ENCODE measurements at places on chromosomes 7 and 10.

DNA sequence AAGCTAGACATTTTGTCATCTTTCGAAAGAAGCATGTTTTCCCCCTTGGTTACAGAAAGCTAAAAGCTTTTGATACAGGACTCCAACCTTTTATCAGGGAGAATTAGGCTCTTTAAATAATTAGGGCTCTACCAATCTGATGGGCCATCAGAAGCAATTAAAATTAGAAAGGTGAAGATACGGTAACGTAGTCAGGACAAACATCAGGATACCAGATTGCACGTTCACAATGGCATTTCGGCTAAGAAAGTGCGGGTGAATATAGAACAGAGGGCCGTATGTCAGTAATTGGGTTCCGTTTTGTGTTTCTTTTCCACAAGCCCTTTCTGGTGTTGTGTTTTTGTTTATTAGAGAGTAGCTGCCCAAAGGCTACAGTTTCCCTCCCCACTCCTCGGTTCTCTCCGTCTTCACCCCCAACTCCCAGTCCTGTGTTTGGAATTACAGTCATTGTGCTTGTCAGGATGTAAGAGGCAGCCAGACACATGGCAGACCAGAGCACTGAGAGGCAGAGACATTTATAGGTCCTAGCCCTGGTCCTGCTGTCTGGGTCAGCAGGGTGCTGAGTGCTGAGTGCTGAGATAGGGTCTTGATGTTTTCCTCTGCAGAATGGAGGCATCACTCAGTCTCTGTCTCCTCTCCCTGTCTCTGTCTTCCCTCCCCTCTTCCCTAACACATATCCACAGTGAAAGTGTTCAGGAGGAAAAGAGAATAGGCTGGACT lies 5.5 kb downstream of the PFKP start:
- DNase-seq = no peak

DNA sequence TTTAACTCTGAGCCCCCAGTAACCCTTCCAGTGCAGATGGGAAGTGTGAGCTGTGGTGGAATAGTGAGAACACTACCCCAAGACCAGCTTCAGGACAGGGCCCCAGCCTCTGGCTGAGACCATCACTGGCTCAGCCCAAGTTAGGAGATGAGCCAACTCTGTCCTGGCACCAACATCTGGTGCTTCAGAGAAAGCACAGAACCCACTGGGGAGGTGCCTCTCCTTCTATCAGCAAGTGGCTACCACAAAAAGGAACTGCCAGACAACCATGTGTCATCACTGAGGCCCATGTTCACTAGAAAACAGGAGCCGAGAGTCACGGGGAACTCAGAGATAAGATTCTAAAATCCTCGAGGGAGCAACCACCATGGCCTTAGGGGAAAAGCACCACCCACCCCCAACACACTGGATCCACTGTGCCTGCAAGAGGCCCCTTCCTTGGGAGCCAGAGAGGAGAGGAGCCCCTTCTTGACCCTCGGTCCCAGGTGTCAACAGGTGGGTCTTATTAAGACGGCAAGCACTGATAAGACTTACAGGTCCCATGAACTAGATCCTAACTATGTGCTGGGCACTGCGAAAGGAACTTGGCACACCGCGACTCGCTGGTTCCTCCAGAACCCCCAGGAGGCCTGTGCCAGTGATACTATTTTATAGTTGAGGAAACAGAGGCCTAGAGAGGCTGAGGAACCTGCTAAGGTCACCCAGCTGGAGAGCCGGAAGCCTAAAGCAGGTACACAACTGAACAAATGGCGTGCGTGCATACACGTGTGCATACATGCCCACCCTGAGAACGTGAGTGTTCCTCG lies 102.7 kb downstream of the FAM53B start:
- no peak for DNase-seq

GRCh38 chr7:78704504-78704903 lies 749.0 kb downstream of the MAGI2 start:
- no peak for DNase-seq

DNA sequence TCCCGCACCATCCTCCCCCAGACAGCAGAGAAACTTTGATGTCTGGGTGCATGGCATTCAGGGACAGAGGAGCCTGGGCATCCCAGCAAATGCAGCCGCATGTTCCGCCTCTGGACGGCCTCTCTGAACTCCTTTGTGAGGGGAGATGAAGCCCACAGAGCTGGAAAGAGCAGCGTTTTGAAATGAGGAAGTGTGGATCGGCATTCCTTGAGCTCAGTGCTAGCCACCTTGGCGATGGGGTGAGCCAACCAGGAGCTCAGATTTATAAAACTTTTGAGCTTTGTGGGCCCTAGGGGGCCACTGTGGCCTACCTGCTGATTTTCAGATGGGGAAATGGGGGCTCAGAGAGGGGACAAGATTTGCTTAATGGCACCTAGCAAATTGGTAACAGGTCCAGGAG lies 126.4 kb upstream of the TCF7L2 start:
- DNase-seq = no peak

- DNase-seq = no peak
Measured at GRCh38 chr10:35340975-35341374, 4.7 kb downstream of the CCNY start.

DNA sequence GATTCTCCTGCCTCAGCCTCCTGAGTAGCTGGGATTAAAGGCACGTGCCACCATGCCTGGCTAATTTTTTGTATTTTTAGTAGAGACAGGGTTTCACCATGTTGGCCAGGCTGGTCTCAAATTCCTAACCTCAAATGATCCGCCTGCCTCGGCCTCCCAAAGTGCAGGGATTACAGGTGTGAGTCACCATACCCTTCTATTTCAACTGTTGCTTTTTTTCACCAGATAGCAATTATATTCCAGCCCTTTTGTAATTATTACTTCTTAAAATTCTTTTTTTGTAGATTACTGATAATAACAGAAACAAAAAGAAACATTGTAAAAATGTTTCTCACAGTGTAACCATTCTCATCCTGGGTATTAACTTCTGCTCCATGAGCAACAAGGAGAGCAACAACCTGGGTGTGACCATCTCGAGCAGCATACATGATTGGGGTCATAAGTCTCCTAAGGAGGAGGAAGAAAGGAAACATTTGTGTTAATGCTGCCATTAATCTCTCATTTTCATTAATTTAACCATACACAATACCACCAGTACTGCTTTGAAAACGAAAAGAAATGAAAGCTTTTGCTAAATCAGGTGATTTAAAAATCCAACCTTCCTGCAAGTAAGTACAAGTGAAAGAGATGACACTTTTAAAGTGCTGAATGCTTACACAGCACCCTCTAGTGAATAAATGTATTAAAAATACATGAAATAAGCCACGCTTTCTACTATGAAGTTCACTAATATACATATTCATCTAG lies 41.8 kb downstream of the ASZ1 start:
- peak; percentile 41 for DNase-seq

DNA sequence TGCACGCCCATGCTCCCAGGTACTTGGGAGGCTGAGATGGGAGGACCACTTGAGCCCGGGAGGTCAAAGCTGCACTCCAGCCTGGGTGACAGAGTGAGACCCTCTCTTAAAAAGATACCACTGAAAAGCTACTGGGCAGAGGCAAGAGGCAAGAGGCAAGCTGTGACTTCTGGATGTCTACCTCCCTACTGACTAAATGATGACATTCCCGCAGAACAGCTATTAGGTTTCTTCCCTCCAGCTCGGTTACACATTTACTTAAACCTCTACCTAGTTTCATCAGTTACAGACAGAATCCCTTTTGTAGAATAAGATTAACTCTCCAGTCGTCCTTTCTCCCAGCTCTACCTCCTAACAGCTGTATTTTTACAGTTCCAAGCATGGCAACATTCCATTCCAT lies 21.2 kb downstream of the RHEB start:
- DNase-seq = peak; percentile 58

DNA sequence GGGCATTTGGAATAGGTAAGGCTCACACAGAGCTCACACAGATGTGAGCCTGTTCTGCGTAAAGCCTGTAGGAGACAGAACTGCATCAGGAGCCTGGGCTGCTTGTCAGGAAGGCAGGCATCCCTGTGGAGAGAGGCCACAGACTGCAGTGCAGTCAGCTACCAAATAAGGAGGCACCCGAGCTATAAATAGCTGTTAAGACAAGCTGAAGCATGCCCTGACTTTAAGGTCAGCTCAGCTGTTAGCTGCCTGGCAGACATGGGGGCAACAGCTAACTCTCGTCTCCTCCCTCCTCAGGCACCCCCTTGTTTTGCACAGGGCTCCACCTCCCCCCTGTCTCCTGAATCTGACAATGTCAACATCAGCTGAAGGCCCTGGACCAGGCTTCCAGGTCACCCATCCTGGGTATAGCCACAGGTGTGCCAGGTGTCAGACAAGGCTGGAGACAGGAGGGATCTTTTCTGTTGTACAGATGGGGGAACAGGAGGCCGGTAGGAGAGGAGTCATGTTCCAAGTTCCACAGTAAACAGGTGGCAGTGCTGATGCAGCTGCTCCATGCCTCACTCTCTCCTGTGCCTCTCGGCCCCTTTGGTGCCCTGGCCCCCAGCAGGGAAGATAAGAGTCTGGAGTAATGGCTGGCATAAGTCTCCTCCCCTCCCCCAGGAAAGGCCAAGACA lies 27.6 kb upstream of the MKRN1 start:
- DNase-seq = no peak

DNA sequence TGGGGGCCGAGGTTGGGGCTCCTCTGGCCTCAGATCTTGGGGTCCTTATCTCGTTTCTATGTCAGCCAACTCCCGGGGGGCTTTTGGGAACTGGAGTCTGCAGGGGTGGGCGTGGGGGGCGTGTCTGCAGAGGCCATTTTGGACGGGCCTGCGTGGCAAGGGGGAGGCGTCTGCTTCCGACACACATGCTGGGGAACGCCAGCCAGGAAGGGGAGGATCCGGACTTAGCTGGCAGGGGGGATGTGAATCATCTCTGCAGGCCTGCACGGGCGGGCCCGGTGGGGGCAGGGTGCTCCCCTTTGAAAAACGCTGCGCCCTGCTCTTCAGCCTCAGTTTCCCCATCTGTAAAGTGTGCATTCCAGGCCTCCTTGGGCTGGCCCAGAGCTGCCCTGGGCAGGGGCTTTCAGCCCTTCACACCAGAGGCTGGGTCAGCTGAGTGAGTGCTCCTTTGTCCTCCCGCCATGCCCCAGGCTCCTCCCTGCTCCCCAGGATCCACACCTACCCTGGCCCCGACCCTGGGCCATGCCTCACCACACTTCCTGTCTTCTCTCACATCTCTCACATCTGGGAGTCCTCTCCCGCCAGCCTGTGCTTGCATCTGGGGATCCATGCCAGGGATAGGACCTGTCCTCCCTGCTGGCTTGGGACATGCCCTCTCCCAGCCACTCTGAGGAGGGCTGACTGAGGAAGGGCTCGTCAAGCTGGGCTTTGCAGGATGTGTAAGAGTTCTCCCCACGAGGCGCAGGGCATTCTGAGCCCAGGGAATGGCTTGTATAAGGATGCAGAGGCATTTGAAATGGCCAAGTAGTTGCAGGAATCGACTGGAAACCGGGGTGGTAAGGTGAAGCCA lies 172.6 kb upstream of the TNRC18 start:
- DNase-seq = peak; percentile 79

DNA sequence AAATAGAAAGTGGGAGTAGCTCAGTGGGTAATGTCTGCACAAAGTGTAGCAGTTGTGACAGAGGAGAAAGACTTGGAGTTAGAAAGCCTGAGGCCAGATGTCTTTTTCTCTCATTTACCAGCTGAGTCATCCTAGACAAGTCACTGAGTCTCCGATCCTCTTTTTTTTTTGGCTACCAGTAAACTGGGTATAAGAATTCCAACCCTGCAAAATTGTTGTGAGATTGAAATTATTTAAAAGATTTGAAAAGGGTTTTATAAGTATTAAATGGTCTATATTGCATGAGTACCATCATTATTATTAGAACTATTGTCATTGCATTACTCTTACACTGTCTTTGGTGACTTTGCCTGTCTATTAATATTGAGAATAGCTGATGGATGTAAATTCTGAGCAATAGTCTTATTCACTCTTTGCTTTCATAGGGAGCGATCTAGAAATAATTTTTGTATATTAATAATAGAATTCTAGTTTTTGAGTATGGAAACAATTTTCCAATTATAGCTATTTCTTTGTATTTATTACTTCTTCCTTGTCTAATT lies 74.0 kb downstream of the ARID5B start:
- DNase-seq = peak; percentile 11

GRCh38 chr10:75461672-75462649 lies 30.5 kb downstream of the LRMDA start:
- no peak for DNase-seq

All from RCC 7860 (cell line).